Suppressor macrophage treated with lipopolysaccharide for 1 hour (primary cell): ENCODE measurements at places on chromosomes 6 and 20.

DNA sequence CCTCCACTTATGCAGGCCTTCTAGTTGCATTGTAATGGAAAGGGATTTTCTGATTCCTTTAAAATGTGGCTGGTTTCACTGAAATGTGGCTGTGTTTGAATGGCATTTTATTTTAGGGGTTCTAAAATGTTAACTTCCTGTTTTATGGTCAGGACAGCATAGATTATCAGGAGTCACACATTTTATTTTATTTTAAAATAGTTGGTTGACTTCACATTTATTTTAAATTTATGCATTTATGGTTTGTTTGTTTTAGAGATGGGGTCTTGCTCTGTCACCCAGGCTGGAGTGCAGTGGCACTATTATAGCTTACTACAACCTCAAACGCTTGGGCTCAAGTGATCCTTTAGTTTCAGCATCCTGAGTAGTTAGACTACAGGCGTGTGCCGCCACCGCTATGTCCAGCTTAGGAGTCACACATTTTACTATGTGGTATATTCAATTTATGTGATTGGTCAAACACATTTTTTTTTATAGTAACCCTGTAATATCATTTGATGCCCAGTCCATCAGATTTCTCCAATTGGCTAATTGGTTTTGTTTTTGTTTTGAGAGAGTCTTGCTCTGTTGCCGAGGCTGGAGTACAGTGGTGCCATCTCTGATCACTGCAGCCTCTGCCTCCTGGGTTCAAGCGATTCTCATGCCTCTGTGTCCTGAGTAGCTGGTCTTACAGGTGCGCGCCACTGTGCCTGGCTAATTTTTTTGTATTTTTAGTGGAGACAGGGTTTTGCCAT is 2.3 kb downstream of the DTD1 start:
- no peak for DNase-seq

DNA sequence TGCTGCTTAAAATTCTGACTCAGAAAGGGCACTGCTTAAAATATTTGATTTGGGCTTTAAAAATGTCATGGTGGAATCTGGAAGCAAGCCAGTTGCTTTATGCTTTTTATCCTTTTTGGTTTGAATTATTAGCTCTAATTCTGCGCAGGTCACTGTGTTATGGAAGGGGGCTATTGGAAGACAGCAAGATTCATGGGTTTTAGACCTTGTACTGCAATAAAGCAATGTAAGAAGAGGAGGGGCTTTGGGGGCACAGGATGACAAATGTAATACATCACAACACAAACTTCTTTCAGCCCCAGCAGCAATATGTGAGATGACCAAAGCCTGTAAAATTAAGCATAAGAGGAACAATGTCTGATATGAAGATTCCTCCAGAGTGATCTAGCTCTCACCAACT is 68.4 kb downstream of the TFAP2B start:
- no peak for DNase-seq

DNA sequence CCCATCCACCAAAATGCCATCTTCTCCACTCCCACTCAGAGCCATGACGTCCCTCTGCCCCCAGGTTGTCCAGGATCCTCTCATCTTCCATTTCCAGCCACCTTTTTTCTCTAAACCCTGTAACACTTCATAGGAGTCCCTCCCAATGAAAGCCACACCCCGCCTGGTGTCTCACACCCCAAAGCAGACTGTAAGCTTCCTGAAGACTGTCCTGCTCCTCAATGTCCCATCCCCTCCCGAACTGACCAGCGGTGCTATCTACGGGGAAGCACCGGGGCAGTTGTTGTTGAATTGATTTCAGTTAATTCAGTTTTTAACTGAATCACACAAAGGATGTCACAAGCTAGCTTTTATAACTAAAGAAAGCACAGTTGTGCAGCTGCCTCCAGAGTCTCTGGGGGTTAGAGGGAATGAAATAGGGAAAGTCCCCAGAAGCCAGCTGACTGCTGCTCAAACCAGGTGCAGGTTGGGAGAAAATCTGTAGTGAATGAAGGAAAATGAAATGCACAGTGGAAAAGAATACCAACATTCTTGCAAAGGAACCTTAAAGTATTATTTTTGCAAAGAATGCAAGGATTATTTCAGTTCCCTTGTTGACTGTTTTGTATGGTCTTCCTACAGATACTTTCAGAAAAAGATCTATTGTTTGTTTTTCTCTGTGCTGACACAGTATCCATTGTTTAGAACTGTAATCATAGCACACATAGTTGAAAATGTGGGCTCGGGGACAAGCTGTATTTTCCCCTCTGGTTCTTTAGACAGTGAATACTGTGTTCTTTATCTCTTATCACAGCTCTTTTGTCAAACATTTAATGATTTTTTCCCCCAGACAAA is 222.6 kb upstream of the QKI start:
- DNase-seq, result no peak

DNA sequence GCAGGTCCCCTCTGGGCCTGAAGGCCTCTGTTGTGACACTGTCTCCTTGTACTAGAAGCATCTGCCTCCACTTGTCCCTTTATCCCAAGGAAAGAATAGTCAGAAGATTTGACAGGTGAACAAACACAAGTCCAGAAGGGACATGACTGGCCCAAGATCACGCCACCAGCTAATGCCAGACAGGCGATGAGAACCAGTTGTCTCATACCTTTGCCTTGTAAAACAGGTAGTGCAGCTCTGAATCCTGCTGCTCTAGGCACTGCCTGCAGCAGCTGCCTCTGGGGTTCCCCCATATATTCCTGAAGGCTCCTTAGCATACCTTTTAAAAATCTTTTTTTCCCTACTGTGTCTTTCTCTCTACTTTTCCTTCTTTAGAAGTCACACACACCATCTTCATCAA is 25.0 kb downstream of the SCAND1 start:
- DNase-seq, result no peak

DNA sequence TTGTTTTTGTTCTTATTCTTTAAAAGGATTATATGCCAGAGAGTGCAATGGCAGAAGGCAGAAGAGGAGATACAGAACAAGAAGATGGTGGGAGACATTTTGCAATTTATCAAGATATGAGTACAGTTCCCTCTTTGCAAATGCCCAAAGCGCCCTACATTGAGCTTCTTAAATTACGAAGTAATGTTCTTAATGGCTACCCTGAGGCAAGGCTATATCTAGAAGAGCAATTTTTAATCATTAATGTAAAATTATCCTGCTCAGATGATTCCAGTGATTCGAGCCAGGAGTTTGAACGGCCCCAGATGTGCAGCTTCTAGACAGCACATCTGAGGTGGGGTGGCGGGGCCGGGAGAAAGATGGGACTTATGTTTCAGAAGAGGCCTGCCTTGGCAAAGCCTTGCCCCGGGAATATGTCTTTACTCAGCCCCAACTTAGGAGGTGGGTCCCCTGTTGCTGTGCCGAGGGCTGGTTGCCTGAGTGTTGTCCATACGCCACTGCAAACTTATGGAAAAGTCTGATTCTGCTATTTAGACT is 84.9 kb upstream of the MLN start:
- DNase-seq, result no peak

DNA sequence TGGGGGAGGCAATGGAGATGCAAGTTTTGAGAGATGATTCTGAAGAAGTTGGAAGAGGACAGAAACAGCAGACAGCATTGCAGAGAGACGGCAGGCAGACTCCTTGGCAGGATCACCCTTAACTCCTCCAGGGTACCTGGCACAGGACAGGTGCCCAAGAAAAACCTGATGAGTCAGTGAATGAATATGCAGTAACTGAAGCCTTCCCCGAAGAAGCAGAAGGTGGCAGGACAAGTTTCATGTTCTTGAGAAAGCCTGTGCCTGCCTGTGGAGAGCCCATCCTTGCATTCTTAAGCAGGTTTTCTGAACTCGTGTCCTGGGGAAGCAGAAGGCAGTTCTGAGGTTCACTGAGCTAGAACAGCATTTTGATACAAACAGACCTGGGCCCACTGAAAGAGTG is 79.6 kb upstream of the SASH1 start:
- DNase-seq, result no peak

DNA sequence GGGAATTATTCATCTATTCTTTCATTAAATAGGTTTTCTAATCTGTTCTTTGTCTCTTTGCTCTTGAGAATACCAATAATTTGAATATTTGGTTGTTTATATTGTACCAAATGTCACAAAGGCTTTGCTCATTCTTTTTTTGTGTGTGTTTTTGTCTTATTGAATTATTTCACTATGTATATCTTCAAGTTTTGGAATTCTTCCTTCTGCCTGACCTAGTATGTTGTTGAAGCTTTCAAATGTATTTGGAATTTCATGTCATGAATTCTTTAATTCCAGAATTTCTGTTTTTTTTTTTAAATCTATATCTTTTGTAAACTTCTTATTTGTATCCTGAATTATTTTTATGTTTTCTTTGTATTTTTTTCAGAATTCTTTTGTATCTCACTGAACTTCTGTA is 16.8 kb downstream of the HLA-B start:
- DNase-seq, result no peak

GRCh38 chr6:1580585-1580984 is 29.1 kb upstream of the FOXC1 start:
- no peak for DNase-seq

DNA sequence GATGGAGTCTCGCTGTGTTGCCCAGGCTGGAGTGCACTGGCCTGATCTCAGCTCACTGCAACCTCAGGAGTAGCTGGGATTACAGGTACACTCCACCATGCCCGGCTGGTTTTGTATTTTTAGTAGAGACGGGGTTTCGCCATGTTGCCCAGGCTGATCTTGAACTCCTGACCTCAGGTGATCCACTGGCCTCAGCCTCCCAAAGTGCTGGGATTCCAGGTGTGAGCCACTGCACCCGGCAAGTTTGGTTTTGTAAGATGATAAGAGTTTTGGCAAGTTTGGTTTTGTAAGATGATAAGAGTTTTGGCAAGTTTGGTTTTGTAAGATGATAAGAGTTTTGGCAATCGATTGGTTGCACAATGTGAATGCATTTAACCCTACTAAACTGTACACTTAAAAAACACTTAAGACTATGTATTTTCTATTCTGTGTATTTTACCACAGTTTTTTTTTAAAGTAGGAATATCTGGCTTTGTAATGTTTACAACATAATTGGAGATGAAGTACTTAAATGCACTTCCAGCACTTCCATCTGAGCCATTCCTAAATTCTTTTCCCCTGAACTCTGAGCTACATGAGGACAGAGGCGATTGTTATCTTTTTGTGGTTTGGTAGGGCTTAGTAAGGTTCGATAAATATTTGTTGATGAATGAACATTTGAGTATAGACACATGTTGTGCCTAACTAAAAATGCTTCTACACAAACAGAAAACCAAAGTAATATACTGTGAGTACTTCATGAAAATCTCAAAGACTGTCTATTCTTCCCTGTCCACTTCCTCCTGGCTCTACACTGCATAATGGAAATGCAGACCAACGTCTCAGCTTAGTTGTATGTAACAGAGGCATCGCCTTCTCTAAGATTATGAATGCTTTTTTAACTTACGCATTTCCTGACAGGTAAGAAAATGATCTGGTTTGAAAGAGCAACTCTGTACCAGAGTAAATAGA is 18.8 kb downstream of the SAMHD1 start:
- DNase-seq, result no peak

DNA sequence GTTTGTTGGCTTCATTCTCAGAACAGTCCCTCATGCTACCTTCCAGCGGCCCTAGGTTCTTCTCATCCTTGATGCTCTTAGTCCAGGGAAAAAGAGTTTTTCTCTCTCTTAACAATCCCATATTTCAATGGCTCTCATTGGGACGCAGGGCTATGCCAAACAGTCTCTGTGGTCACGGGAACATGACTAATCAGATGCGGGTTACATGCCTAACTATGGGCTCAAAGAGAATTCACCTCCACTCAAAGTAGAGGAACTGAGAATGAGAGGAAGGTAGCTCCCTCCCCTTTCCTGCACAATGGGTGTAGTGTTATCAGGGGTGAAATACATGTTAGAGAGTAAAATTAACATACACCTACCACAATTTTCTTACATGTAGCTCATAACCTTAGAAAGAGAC is 18.1 kb upstream of the ATRN start:
- no peak for DNase-seq
